NCI-H187 (cell line): ENCODE measurements at places on chromosomes 4 and X.

DNA sequence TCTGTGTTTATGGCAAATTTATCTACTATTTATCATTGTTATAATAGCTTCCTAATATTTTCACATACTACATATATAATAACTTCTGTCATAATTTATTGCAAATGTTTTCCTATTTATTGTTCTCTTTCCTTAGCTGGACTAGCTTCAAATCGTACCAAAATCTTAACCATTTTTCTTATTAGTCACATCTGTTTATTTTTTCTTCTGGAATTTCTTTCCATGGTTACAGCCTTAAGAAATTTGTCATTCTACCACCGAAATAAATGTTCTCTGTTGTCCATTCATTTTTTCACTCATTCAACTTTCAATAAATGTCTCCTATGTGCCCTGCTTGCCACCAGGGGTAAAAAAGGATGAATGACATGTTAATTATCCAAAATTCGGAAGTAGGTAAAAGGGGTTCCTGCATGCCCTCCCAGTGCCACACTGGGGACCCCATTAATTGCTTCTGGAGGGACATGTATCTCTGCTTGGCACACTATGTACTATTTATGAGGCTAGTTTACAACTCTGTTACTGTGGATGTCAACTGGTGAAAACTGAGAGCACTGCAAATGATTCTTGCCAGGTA lies 182.1 kb downstream of the SH3KBP1 start:
- no peak for DNase-seq

- no peak for DNase-seq
Measured at GRCh38 chr4:115852767-115853091, 739.3 kb upstream of the NDST4 start.

DNA sequence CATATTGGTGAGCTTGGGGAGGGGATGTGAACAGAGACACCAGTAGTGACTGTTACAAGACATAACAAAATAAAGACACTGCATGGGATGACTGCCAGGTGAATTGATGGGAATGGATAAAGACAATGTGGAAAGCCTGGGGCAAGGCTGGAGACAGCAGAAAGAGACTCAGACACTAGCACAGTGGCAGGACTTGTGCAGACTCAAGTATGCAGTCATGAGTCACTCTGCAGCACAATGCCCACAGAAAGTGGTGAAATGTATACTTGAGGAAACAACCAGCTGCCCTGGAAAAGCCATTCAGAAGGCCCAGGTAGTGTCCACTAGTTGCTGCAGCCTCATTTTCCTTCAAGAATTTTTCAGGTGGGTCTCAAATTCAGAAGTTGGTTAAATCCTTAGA lies 452.3 kb downstream of the MID1IP1 start:
- no peak for DNase-seq

- no peak for DNase-seq
Measured at GRCh38 chr4:504076-504475, 5.1 kb downstream of the PIGG start.

GRCh38 chr4:184007891-184008290 lies 102.8 kb downstream of the STOX2 start:
- no peak for DNase-seq
